Cortex of kidney (tissue), 1 donor: ENCODE measurements at places on chromosomes 12 and 14.

DNA sequence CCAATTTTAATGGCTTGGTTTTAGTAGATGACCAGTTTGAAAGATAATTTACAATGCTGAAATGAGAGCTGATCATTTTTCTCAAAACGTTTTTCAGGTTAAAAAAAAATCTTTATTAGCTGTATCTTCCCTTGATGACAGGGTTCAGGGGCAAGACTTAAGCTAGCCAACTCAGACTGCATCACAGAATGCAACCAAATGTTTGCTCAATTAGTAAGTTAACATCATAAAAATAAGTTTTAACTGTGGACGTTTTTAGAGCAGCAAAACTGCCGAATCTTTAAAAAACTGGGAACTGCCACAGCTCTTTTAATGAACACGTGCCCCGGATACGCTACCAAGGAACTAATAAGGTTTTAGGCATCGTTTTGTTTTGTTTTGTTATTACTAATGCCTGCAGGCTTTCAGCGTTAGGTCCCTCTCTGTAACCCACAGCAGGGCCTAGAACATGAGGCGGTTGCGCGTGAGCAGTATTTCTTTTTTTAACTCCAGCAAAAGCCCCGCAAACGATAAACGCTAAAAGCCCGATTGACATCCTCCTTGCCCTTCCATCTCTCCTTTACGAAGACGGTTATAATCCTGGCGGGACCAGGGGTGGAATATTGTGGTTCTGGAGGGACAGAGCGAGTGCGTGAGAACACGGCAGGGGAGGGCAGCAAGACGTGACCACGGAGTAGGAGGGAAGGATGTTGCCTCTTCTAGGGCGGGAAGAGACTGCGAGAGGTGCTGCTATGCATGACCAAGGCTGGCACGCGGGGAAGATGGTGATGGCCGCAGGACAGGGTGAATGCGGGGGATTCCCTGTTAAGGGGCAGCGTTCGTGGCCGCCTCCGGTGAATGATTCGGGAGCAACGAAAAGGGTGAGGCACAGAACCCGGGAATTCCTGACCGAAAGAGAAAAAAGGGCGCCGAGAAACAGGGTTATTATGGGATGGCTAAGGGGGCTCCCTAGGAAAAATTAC, 652 bp downstream of the SUPT16H start:
- DNase-seq: no peak

- DNase-seq: no peak
These were observed 1.4 kb downstream of the TMTC1 start for GRCh38 chr12:29782285-29782870.

DNA sequence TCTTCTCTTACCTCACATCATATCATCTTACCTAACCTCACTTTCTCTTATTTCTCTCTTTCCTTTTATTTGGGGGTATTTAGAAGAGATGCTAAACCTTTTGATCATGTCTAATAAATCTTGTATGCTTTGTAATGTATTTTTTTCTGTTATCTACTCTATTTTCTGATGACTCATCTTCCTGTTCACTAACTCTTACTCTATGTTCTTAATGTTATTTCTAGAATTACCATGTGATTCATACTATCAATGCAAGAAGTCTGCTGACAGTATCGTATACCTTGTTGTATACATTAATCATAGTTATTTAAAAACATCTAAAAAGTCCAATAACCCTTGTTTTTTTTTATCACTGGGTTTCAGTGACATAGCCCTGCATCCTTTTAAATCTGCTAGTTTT, 62.3 kb downstream of the MGAT4C start:
- no peak for DNase-seq

DNA sequence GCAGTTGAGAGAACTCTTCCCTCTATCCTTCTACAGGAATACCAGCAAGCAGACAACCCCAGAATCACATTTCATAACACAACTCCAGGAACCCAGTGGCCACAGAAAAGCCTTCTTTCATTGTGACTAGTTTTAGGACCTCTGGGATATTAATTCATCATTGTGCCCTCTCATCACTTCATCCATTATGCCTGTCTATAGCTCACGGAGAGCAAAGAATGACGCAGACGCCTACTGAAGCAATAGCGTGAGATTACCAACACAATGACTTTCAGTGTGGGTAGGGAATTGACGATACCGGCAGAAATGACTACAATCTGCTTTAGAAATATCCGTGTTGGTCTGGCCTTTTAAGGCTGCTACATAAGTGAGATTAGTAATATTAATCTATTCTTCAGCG, 158.1 kb upstream of the FOXG1 start:
- no peak for DNase-seq

DNA sequence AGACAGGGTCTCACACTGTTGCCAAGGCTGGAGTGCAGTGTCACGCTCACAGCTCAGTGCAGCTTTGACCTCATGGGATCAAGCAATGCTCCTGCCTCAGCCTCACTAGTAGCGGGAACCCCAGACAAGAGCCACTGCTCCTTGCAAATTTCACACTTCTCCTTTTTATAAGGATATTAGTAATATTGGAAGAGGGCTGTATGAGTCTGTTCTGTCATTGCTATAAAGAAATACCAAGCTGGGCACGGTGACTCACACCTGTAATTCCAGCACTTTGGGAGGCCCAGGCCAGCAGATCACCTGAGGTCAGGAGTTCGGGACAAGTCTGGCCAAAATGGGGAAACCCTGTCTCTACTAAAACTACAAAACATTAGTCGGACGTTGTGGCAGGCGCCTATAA, 12.9 kb upstream of the ORAI1 start:
- DNase-seq: no peak

DNA sequence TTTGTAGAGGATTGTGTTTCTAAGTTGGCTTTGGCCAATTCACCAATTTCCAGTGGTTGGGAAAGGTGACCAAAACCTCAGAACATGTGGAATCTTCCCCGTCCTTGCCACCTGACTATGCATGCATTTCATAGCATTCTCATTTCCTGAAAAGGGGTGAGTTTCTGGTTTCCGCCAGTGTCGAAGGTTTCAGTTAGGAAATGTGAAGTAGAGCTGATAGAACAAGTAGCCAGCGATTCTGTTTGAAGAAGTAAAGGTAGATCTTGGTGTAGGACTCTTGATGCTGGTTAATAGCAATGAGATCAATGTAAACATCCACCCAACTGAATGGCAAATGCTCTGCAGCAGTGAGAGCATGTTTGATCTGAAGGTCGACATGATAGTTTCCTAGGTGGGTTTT, 15.9 kb downstream of the SMOC1 start:
- DNase-seq: no peak

GRCh38 chr12:119630223-119630780, 36.7 kb downstream of the TMEM233 start:
- no peak for DNase-seq

DNA sequence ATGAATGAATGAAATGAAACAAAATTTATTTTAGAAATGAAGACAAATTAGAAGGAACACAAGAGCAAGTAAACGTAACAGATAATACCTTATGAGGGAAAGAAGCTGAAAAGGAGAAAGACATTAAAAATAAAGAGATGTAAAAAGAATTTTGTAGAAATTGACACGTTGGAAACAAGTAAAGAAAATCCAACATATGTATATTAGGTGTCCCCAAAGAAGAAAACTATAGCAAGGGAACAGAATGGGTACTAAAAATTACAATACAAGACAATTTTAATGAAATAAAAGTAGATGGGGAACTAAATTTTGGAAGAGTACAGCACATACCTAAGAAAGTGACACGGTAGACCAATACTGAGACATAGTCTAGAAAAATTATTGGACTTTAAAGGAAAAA, 16.7 kb downstream of the DNM1L start:
- no peak for DNase-seq

GRCh38 chr14:103243764-103244737, 90.0 kb upstream of the EIF5 start:
- DNase-seq: no peak

DNA sequence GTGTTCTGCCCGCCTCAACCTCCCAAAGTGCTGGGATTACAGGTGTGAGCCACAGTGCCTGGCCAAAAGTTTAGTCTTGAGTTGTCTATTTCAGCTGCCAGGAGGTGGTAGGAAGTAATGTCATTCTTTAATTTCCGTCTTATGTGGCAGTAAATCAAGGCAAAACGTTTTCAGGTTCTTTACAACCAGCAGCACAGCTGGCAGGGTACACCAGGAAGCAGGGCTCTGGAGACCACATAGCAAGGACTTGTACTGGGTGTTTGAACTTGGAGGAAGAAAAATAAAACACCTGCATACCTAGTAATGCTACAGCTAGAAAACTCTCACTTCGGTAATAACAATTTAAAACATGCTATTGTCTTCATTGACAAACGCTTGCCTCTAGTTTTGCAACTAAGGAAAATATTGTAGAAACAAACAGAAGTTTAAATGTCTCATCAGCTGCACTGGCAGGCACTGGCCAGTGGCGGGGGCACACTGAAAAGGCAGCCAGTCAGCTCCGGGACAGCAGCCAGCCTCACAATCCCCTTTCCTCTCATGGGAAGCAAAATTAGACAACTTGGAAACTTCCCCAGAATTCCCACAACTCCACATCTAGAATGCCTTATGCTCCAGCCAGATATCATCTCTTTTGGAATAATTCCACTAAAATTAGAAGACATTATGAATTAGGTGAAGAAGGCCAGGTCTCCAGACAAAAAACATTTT, 72.2 kb downstream of the CLIP1 start:
- no peak for DNase-seq

DNA sequence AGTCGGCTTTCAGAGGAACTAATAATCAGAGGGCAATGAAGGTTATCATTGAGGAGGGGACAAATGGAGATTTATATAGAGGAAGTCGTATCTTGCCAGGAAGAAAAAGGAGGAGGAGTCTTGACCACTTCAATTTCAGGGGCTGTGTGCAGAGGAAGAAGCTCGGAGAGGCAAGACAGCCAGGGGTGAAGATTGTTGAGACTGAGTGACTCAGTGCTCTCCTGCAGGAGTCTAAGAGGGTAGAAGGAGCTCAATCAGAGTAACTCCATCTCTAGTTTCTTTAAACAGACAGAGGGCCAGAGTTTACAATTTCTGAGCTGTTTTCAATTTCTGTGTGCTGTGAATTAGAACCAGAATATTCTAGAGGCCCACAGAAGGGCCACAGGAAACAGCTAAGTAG, 439.3 kb upstream of the PRICKLE1 start:
- DNase-seq: no peak

GRCh38 chr14:61332658-61333029, 11.3 kb downstream of the PRKCH start:
- DNase-seq: no peak

DNA sequence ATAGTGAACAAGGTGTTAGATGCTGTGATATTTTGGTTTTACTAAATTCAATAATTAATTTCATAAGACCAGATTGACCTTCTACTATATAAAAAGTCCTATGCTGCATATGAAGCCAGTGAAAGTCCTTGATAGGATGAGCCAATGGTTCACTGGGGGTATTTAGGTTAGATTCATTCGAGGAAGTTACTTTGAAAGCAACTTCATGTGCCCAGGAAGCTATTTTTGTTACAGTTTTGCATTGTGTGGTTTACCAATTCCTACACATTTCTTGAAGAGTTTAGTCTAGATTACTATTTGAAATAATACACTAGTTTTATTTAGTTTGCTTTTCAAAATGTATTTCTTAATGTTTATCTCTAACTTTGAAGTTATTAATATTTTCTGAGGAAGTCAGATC, 58.5 kb upstream of the RMST start:
- DNase-seq: no peak

DNA sequence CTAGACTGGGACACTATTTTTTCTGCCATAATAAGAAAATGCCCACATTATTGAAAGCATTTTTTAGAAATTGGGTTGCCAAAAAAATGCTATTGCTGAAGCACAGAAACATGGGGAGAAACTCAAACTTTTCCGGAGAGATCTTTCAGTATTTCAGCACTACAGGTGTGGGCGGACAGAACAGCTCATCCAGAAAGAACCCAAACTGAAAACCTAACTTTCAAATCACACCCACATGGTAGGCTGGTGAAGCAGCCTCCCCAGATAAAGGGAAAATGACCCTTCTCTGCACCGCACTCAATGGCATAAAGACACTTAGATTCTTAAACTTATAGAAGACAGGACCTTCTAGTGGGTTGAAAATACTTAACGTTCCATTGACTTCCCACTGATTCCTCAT, 62.3 kb upstream of the TMPO start:
- no peak for DNase-seq

- no peak for DNase-seq
These were observed 78.1 kb downstream of the RPS29 start for GRCh38 chr14:49508124-49508523.

GRCh38 chr12:98425859-98426258, 89.5 kb upstream of the TMPO start:
- no peak for DNase-seq
